ENCODE measurements at places on chromosomes 11 and 22. TPM values are rescaled to one million over a fixed set of nuclear protein-coding genes. Genes with fewer than 3 reads are reported as not detected.

- DNase-seq: no peak
Observed at GRCh38 chr11:114088836-114089235, 29.3 kb downstream of the ZBTB16 start.

GRCh38 chr11:109153836-109154235 is 268.2 kb upstream of the C11orf87 start:
- no peak for DNase-seq

DNA sequence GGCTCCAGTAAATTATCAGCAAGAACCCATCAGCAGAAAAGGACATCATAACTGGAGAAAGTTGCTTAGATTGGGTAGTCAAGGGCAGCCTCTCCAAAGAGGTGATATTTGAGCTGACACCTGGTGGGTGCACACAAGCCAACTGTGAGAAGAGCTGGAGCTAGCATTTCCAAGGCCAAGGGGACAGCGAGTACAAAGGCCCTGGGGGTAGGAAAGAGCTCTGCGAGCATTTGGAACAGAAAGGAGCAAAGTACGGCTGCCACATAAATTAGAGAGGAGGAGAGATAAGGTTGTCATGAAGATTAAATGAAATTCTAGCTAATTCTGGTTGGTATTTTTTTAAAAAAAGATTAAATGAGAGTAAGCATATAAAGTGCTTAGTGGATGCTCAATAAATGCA is 21.7 kb upstream of the SMCO4 start:
- no peak for DNase-seq

DNA sequence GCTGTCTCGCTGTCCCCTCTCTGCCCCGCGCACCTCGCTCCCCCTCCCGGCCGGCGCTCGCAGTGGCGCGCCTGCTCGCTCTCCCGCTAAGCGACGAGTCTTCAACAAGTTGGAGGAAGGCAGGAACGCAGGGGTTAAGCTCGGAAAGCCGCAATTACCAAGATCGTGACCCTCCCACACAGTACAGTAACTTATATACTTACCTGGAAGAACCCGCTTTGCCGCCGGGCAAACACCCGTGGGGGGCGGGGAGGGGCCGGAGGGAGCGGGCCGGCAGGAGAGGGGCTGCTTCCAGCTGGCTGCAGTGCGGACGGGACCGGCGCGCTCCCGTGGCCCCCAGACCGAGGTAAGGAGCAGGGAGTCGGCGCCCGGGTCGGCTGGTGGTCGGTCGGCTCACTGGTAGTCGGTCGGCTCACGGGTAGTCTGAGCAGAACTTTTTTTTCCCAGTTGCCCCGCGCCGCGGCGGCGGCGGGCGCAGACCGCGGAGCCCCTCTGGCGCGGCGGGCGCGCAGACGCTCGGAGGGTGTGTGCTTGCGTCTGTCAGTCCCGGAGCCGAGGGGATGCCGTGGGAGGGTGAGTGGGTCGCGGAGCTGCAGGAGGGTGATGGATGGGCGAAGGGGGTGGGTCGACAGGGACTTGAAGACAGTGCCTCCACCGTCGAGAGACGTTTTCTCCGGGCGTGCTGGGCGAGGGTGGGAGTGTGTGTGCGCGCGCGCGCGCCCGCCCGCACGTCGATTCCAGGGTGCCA is 101.2 kb upstream of the HSD17B12 start:
- peak; percentile 44 for DNase-seq

GRCh38 chr22:50505276-50505775 is 2.2 kb downstream of the LMF2 start:
- DNase-seq: no peak

DNA sequence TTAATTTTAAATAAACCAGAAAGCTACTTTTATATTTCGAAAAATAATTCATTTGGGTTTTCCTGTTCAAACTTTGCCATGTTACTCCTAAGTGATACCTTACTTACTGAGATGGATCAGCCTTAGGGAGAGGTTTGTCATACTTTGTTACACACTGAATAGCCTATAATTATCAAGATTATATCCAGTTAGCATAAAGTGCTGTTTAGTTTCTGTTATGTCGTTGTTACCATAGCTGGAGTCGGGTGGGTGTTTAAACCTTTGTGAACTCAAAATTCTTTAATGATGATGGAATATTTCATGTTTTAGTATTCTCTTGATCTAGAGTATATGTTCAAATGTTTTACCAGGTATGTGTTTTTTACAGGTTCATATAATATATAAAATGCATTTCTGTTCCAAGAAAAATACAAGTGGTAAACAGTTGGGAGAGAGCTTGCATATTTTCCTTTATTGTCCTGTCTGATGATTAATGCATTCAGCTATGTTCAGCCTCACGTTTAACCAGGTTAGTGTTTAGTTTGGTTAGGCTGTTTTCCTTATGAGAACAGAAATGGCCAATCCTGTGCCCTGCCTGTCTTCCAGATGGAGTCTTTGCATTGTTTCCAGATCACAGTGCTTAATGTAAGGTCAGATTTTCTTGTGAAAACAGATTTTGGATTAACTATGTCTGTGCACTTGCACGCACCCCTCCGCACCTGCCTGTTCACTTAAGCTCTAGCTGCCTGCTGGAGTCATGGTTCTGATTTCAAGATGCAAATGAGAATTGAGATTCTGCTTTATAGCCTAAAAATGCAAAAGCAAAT is 105.6 kb downstream of the ATXN10 start:
- no peak for DNase-seq

- DNase-seq: no peak
Observed at GRCh38 chr11:114195981-114196731, 100.0 kb upstream of the NNMT start.

DNA sequence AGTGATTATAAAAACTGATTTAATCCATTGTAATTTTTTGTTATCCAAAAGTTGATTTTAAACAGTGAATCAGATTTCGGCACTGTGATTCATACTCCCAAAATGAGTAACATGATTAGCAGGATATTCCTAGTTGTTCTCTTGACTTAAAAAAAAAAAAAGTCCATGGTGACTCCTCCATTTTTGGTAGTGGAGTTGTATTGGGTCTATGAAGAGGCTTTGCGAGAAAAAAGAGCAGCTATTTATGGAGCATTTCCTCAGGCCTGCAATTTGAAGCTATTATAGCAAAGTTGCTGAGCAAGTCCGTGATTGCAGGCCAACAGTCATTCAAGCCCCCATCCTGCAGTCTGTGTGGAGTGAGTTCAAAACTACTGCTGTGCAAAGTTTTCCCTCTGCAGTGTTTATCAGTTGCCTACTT is 28.8 kb downstream of the YAP1 start:
- DNase-seq: peak; percentile 37

DNA sequence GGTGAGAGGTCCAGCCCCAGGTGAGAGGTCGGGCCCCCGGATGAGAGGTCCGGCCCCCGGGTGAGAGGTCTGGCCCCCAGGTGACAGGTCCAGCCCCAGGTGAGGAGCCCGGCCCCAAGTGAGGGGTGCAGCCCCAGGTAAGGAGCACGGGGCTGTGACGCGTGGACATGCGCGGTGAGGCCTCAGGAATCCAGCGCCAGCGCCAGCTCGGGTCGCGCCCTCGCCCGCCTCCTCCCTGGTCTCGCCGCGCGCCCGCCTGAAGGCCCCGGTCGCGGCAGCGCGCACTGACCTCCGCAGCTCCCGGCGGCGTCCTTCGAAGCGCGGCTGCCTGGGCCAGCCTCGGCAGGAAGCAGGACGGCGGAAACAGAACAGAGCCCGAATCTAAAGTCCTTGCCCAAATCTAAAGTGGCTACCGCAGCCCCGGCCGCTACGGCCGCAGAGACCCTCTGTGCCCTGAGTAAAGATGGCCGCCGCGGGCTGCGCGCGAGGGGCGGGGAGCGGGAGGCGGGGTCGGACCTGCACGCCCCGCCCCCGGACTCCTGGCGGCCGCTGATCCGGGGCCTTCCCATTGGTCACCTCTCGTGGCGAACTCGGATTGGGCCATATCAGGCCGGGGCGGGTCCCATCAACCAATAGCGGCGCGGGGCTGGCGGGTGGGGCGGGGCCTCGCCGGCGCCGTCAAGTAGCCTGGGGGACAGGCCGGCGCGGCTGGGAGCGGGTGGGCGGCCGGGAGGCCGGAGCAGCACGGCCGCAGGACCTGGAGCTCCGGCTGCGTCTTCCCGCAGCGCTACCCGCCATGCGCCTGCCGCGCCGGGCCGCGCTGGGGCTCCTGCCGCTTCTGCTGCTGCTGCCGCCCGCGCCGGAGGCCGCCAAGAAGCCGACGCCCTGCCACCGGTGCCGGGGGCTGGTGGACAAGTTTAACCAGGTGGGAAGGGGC is at the start of the genes ALG12 and CRELD2:
Gene ALG12, minus strand, starts transcription at position 465 of the 937 bp plus-strand sequence. CDS start 4,673 bp downstream, outside the sequence.
Gene CRELD2, plus strand, starts transcription at position 661 of the 937 bp plus-strand sequence. Its CDS starts 136 bp downstream, at position 797.
- peak; percentile 99 for DNase-seq

- no peak for DNase-seq
Observed at GRCh38 chr11:88360141-88360540, 22.6 kb upstream of the CTSC start.

DNA sequence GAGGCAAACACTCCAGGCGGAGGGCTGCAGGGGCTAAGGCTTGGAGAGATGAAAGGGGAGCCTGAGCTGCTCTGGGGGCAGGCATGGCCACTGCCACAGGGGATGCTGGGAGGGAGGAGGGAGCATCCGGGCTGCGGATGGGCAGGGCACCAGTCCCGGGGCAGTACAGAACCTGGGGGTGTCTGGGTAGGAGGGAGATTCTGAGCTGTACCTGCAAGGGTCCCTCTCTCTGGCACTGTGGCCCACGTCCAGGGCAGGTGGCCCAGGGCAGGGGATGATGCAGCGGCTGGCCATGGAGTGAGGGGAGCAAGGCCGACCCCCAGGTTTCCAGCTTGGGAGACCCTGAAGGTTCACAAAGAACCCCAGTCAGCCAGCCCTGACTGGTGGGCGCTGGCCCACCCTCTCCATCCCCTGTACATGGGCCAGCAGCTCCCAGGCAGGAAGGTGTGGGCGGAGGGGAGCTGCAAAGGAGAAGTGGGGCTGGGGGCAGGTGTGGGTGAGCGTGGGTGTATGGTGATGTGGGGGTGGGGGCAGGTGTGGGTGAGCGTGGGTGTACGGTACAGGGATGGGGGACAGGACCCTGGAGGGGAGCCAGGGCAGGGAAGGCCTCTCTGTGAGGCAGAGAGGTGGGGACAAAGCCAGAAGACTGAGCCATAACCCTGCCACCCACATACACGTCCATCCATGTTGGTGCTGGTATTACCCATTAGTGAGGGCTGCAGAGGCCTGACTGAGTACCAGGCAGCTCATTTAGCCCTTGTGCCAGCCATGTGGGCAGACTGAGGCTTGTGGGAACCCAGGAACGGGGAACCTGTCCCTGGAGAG is 2.2 kb upstream of the TNFRSF13C start:
- DNase-seq: no peak

DNA sequence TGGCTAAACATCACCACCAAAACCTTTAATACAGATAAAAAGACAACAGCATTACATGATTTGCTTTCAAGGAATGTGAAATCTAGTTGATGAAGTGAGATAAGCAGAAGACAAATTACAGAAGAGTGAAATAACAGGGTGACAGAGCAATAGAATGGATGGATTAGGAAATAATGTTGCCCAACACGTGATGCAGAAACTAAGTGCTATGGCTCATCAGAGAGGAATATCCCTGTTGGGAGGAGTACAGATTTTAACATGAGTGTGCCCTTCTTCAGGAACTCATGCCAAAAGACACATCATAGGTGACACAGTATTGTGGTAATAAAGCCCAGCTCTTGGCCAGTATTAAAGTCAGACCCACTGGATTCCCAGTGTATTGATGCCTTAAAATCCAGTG is 176.6 kb upstream of the RAG2 start:
- no peak for DNase-seq

- no peak for DNase-seq
Observed at GRCh38 chr11:100550912-100551632, 136.0 kb upstream of the ARHGAP42 start.

Gene AHNAK
- 909 TPM for total RNA-seq

Gene VWCE
- total RNA-seq: 0.41 TPM

Gene ANGPTL5
- not detected for total RNA-seq

Gene MLC1
- 0.21 TPM for total RNA-seq

Gene SCGB1D2
- total RNA-seq: not detected

Gene LRRC32
- 22.1 TPM for total RNA-seq

Measured in tongue (tissue), 3 donors.